ENCODE measurements at places on chromosomes 4 and X.

GRCh38 chr4:8260656-8261111, 8.9 kb upstream of the HTRA3 start:
- DNase-seq = peak; percentile 50

GRCh38 chr4:85741381-85741780, 266.4 kb downstream of the ARHGAP24 start:
- no peak for DNase-seq

GRCh38 chrX:41956027-41956426, 32.7 kb upstream of the CASK start:
- DNase-seq = no peak

DNA sequence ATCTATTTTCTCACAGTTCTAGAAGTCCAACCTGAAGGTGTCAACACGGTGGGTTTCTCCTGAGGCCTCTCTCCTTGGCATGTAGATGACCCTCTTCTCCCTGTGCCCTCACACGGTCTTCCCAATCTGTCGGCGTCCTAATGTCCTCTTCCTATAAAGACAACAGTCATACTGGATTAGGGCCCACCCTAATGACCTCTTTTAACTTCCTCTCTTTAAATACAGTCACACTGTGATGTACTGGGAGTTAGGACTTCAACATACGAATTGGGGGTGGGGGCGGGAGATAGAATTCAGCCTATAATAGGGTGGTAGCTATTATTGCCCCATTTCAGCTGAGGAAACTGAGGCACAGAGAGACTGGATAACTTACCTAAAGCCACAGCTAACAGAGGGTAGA, 70.2 kb downstream of the SMIM20 start:
- DNase-seq = no peak

DNA sequence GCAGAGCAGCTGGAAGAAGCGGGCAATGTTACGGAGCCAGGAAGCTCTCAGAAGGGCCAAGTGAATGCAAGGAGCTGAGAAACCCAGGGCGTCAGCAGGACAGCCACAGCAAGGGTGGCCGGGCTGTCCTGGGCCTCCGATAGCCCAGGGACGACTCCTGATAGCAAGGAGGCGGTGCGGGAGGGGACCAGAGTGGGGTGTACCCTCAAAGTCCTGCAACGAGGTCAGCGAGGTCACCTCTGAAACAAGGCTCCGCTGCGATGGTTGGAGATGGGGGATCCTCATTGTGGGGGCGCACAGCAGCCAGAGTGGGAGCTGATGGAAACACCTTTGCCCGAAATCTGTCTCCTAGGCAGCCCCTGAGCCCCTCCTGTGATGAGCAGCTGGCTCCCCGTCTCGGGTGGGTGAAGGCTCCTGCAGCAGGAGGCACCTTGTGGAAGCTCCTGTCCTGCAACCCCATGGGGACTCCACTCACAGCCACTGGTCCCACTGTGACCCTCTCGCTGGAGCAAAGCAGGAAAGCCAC, 4.3 kb upstream of the CCNQ start:
- no peak for DNase-seq

GRCh38 chr4:174383783-174384182, 100.1 kb downstream of the CEP44 start:
- no peak for DNase-seq

DNA sequence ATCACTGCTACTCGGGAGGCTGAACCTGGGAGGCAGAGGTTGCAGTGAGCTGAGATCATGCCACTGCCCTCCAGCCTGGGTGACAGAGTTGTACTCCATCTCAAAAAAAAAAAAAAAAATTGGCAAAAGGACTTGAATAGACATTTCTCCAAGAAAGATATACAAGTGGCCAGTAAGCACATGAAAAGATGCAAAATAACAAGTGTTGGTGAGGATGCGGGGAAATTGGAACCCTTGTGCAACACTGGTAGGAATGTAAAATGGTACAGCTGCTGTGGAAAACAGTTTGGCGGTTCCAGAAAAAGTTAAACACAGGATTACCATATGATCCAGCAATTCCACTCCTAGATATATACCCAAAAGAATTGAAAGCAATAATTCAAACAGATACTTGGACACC, 19.4 kb downstream of the RBM10 start:
- no peak for DNase-seq

- DNase-seq = no peak
Measured at GRCh38 chr4:166432842-166433241, 559.8 kb downstream of the TLL1 start.

- peak; percentile 72 for DNase-seq
Measured at GRCh38 chrX:129115104-129115503, 408.2 kb downstream of the SMARCA1 start.

DNA sequence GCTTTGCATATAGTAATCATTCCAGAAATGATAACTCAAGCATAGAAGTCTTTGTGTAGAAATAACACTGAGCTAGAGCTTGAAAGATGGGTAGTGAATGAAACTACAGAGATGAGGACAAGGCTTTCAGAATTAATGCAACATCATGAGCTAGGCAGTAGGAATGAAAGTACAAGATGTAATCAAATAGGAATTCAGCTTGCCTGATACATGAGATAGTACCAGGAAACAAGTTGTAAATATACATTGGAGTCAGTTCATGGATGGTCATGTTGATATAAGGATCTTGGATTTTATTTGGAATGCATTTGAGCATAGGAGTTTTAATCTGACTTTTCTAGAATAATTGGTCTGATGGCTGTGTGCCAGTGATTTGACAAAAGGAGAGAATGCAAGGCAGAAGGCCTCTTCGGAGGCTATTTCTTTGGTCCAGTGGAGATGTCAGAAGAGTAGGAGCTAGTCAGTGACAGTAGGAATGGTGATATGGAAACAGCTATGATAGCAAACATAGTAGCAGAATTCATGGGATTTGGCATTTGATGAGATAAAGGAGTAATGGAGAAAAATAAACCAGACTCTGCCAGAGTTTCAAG, 206.4 kb upstream of the PACRGL start:
- no peak for DNase-seq

DNA sequence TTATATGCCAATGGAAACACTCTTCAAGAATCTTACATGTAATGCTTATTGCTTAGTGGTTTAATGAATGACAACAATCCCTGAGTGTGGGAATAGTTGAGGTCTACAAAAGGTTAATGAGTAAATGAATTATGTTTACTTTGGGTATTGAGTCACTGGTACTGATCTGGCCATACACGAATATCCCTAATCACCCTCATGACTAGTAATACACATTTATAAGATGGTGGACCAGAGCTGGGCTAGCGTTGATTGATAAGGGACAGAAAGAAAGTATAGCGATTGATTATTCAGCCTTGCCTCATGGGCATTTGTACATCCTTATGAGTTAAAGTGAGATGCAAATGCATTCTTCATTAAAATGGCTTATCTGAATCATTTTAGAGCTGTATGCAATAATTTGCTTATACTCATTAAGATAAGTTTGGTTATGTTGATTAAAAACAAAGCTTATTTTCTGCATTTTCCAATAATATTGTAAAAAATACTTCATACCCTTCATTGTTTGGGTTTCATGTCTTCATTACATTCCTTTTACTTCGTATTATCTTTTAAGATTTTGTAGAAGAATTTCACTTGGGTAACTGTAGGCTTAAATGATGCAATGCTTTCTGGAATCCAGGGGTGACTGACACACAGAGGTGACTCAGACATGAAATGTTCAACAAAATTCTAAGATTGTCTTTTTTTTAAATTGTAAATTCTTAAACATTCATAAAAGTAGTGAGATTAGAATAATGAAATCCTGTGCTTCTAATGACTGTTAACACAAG, 47.4 kb downstream of the FGF2 start:
- DNase-seq = no peak

DNA sequence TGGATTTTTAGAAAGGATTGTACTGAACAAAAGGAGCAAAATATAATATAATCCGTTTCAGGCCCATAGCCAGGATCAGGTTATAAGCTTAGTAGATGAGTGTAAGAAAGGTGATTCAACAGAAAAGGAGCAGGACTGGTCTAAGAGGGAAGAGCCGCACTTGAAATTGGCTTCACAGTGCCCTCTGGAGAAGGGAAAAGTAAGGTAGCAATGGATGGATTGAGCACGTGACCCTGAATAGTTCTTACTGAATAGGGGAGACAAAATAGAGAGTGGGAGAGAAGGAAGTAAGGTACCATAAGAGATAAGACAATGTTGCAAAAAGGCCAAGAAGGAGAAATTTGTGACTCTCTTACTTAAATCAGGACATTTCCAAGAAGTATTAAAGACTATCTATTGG, 15.6 kb downstream of the CXorf66 start:
- no peak for DNase-seq

- DNase-seq = no peak
Measured at GRCh38 chrX:132031867-132032266, 8.8 kb downstream of the STK26 start.

DNA sequence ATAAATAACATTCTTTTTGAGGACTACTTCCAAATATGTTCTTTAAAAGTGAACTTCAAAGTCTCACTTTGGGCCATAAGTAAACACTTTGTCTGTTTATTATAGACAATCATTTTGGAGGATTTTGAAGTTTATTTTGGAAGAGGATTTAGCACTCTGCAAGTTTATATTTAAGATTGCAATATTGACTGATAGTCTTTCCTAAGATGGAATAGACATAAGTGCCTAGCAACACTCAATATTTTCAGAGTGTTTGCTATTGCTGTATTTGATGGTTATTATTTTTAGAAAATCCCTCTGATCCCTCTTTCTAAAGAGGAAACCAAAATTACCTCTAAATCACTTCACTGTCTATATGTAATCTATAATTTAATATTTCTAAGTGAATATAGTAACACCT, 42.8 kb upstream of the MAD2L1 start:
- DNase-seq = no peak

DNA sequence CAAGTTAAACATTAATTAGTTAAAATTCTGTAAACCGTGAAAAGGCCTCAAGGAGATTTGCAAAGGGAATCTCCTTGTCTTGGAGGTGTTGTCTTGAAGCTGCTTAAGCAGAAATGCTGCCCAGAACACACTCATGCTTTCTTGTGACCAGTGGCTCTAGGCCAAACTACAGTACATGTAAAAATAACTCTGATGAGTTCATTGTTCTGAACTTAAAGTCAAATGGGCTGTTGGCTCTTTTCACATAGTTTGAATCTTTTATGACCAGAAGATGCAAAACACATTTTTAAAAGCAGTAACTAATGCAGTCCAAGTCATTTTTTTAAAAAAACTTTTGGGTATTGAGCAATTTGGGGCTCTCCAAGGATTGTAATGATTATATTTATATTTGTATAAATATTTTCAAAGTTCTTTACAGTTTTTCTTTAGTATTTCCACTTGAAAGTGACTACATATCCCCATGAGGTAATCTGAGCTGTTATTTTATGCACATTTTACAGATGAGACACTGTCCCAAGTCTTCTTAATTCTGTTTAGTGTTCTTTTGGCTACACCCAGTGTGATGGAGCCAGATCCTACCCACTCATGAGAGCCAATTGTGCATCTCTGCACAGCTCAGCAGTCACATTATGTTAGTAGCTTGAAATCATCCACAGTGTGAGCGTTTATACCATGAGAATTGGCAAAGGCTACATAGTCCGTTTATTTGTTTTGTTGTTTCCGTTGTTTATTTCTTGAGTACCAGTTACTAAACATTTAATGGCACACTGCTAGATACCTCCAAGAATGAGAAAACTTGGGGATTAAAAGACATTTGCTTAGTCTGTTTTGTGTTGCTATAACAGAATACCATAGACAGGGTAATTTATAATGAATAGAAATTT, 112.8 kb upstream of the ATXN3L start:
- no peak for DNase-seq

GRCh38 chr4:111334361-111334760, 711.5 kb upstream of the PITX2 start:
- no peak for DNase-seq

- DNase-seq = no peak
Measured at GRCh38 chr4:54231768-54232688, 2.9 kb downstream of the PDGFRA start.

DNA sequence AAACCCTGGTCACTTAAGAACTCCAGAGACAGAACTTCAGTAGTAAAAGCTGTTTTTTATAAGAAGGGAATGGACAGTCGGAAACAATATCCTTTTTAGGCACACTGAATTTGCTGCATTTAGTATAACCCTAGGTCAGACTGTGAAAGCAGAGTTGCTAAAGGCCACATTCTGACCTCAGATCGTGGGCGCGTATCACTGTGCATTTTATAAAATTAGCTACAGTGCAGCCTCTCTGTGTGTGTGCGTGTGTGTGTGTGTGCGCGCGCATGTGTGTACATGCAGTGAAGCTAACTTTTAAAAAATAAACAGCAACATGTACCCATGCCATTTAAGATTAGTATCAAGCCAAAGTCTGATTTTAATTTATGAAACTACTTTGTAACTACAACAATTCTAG, 8.0 kb downstream of the ZNF827 start:
- no peak for DNase-seq

DNA sequence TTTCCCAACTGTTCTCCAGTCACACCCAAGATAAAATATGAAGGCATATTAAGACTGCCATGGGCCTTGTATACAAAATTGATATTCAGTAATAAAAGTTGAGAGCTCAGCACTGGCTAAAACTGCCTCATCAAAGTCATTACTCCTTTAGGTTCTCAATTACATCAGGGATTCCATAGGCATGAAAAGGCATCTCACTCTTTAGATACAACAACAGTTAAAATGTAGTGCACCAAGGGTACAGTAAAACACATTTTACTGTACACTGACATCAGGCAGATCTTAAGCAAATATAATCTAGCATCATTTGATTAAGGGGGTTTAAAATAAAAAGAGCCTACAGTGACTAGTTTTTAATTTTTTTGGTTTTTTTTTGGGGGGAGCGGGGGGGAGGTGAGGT, 107.7 kb downstream of the PPP3CA start:
- no peak for DNase-seq

DNA sequence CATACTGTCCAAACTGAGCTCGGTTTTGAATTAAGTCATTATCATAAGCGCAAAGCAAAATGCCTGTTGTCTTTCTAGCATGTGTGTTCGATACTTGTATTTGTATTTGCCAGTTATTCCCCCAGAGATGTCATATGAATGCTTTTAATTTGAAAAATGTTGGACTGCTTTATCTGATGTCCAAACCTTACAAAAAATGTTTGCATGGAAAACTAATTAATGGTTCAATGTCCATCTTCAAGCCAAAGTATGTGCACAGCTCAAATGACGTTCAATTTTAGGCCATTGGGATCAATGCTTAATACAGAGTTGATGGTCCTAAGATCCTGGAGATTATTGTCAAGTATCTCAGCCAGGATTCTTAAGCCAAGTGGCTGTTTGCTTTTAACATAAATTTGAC, 17.2 kb upstream of the HPGDS start:
- no peak for DNase-seq

- no peak for DNase-seq
Measured at GRCh38 chrX:87045352-87045751, 472.2 kb upstream of the KLHL4 start.

- peak; percentile 84 for DNase-seq
Measured at GRCh38 chr4:152045807-152046571, 285.2 kb upstream of the GATB start.

DNA sequence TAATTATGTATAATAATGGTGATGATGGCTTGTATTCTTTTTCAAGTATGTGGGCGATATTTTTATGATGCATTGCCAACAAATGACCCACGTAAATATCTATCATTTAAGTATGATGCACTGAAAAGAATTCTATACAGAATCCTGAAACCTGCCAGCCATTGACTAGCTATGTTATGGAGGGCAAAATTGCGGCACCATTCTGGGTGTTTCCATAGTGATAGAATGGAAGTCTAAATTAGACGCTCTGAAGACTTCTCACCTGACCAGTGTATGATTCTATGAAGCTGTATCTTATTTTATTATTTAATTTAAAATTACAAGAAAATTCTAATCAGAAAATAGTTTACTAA, 677 bp upstream of the CENPC start:
- no peak for DNase-seq
